ENCODE measurements at places on chromosomes 12 and 14. TPM values are rescaled to one million over a fixed set of nuclear protein-coding genes. Genes with fewer than 3 reads are reported as not detected.

Gene C14orf132
- 5.6 TPM for total RNA-seq

- DNase-seq: peak; percentile 89
These were observed at the start of gene REC8 for GRCh38 chr14:24171422-24172260. Gene REC8, plus strand, starts transcription at chr14:24172080. Its CDS starts 473 bp downstream, at chr14:24172553.

- DNase-seq: no peak
These were observed 14.8 kb upstream of the DNAH10 start for GRCh38 chr12:123747309-123747708.

Gene ZNF641
- 19.1 TPM for total RNA-seq

GRCh38 chr14:100783630-100784370 lies 42.1 kb upstream of the MEG3 start:
- no peak for DNase-seq

Gene HOXC9
- not detected for total RNA-seq

Gene TSHR
- total RNA-seq: not detected

- DNase-seq: no peak
These were observed 7.0 kb upstream of the AMN start for GRCh38 chr14:102915292-102916110.

DNA sequence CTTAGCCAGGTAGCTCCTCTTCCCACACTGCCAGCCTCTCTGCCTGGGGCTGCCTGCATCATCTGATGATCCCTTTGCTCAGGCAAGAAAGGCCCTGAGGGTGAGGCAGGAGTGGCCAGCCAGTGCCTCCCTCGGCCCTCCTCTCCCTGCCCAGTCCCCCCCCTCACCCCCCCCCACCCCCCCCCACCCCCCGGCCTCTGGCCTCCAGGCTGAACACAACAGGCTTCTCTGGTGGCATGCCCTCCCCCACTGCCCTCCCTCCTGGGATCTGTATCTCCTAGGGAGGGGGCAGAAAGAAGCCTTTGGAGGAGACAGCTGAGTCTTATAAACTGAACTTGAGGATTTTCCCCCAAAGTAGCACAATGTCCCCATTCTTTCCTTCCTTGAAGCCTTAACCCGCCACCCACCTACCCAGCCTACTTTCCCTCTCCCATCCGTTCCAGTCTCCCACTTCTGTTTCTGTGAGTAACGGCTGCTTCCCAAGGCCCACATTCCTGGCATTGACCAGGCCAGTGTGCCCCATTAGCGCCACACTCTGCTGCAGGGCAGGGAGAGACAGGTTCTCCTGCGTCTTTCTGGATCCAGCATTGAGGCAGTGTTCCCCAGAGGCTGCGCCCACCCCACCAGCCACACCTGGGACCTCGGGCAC lies 82.1 kb downstream of the B4GALNT3 start:
- DNase-seq: no peak

- no peak for DNase-seq
These were observed 130.8 kb upstream of the EGLN3 start for GRCh38 chr14:34081576-34082136.

DNA sequence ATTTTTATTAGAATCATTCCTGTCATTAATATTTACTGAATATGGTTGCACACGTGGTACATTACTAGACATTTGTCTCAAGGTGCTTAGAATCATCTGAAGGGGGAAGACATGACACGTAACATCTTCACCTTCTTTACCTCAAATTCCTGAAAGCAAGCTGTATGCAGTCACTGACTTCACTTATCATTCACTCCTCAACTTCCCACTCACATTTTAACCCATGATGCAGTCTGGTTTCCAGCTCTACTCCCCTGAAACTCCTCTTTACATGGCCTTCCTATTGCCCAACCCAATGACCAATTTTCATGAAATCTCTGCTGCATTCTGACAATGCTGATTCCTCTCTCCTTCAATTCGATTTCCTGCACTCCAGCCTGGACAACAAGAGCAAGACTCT lies 5.8 kb upstream of the PSMC6 start:
- no peak for DNase-seq

- no peak for DNase-seq
These were observed 9.5 kb upstream of the PRKD1 start for GRCh38 chr14:29937116-29937515.

Gene TAS2R42
- total RNA-seq: not detected

DNA sequence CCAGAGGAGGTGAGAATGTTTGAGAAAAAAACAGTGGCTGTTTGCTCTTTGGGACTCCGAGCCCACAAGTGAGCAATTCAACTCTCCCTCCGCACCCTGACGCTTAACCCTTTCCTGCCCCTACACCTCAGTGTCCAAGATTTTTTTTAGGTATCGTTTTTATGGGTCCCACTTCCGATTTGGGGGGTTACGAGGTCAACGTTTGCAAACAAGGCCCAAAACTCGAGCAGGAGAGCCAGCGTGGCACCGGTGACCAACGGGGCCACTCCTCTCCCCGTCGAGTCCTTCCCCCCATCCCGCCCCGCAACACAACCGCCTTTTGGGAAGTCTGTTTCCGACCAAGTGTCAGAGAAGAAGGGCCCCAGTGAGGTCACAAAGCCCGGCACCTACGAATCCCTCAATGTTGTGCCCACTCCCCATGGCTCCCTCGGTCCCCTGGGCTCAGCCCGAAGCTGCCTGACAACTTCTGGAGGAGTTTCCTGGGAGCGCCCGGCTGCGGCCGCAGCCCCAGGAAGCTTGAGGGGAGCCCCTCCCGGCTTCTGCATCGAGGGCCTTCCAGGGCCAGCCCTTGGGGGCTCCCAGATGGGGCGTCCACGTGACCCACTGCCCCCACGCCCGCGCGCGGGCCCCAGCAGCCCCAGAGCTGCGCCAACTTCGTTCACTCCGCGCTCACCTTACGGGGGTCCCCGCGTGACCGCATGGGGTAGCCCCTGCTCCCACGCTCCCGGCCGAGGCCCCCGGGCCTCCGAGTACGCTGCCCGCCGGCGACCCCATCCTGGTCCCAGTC lies 1.2 kb downstream of the CDK2AP1 start:
- DNase-seq: no peak

- no peak for DNase-seq
These were observed 45.5 kb downstream of the KTN1 start for GRCh38 chr14:55625481-55625880.

DNA sequence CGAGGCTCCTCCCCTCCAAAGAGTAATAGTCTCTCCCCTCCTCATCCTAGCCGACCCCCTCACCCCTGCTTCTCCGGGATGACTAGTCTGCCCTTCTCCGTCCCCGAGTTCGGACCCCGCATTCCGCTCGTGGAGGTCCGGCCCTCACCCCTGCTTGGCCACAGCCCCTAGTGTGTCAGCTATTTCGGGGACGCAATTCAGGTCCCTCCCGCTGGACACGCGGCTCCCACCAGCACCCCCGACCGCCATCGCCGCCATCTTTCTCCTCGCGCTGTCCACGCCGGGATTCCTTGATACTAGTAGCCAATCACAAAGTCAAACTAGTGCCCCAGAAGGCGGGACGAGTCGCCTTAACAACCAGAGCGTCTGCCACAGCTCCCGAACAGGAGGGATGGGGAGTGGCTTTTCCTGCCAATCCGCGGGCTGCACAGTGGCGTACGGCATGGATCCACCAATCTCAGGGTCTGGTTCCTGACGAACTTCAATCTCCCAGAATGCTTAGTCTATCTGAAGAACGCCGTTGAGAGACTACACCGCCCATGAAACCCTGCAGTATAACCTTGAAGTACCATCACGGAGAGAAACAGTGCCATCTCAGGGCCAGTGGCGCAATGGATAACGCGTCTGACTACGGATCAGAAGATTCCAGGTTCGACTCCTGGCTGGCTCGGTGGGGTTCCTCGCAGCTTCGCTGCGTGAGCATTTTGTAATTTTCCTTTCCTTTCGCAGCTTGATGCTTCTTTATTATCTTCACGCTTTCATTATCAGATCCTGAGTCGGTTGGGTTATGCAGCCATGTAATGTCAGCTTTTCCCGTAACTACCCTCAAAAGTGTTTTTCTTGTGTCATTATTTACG lies at the start of gene PRMT5:
TSS of gene PRMT5 (minus strand) at position 273 of the 857 bp plus-strand sequence. CDS start at position 258, 15 bp downstream.
- DNase-seq: peak; percentile 100

Gene EIF2S3B
- total RNA-seq: not detected

DNA sequence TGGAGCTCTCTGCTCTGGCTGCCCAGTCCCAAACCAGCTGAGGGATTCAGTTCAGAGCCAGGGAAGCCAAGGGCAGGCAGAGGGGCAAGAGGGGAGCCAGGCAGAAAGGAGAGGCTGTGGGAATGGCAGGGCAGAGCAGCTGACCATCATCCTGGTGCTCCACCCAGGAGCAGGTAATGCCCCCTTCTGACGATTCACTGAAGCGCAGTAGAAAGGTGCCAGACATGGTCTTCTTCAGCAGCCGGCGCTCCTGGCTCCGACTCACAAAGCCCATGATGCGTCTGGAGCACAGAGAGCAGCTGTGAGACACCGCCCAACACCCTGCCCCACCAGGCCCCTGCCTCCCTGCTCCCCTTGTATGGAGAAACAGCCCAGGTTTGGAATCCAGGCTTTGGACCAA lies 8.0 kb downstream of the IL23A start:
- DNase-seq: no peak

Gene KLRC4
- not detected for total RNA-seq

- no peak for DNase-seq
These were observed 17.4 kb downstream of the EXD2 start for GRCh38 chr14:69208666-69209065.

Gene GOLT1B
- 15.5 TPM for total RNA-seq

- DNase-seq: peak; percentile 47
These were observed 55.5 kb downstream of the TTC7B start for GRCh38 chr14:90760591-90761316.

GRCh38 chr12:54356951-54357356 lies 7.3 kb downstream of the GPR84 start:
- no peak for DNase-seq

GRCh38 chr14:53260928-53261327 lies 107.8 kb upstream of the DDHD1 start:
- no peak for DNase-seq

All from right atrium auricular region (tissue), 2 donors.